Ovary (tissue), 10 donors: ENCODE measurements at places on chromosomes 1 and 21.

GRCh38 chr1:207951652-207952051, 40.7 kb upstream of the CD34 start:
- no peak overlapping the region for H3K27ac ChIP-seq
- no peaks in the 10 kb centered on the region for H3K36me3 ChIP-seq
- no peak for DNase-seq
- H3K27me3 ChIP-seq, result no peaks in the 10 kb centered on the region

DNA sequence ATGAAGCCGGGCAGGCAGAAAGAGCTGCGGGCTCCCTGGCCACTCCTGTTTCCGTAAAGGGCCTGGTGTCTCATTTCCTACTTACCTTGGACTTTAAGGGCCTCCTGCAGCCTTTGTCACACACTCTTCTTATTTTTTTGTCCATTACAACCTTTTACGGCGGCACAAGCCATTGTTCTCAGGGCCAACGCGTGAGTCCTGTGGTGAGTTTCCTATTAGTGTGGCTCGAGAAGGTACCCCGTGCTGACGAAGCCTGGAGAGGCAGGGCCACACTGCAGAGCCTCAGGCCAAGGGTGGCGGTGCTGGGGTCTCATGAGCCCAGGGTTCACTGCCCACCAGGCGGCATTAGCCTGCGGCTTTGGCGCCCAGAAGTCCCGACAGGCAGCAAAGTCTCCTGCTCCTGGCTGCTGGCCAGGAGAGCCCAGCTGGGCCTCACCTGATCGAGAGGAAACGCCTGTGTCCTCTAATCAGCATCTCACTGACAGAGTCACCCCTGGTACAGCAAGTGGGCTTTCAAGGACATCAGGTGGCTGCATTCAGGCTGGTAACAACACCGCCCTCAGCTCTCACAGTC, 62.0 kb downstream of the SIK1 start:
- no peak for DNase-seq
- no peaks in the 10 kb centered on the region for H3K36me3 ChIP-seq
- peaks cover 11% of the 10 kb centered on the region for H3K4me1 ChIP-seq
- no peaks in the 10 kb centered on the region for H3K27me3 ChIP-seq
- no peak overlapping the region for H3K4me3 ChIP-seq

DNA sequence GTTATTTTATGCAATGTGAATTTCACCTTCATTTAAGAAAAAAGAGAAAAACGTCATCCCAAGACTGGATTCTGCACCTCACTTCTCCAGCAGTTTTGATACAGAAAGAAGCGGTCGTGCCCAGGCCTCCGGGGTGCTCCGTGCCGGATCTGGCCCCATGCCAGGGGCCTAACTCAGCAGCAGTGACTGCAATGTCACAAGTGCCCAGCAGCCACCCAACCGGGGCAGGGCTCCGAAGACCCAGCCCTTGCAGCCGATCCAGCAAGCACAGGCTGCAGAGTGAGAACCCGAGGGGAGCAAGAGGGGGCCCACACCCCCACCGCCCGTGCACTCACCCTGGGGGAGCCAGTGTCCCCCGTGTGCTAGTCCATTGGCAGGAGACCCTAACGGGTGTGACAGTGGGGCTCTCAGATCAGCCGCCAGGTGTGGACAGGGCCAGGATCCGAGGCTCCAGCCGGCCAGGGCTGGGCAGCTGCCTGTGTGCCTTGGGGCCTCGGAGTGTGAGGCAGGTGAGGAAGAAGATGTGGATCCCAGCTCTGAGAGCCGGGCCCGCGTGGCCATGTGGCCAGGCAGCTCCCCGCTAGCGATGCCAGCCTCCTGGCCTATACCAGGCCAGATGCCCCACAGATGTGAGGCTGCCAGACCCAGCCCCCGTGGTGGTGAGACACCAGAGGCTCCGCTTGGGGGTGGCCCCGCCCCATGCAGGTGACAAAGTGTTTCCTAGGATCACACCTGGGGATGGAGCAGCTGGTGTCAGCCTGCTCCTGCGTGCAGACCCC, 60.6 kb downstream of the MEGF6 start:
- H3K4me1 ChIP-seq, result peaks cover 16% of the 10 kb centered on the region
- no peaks in the 10 kb centered on the region for H3K36me3 ChIP-seq
- H3K27me3 ChIP-seq, result no peaks in the 10 kb centered on the region
- H3K27ac ChIP-seq, result no peak overlapping the region

DNA sequence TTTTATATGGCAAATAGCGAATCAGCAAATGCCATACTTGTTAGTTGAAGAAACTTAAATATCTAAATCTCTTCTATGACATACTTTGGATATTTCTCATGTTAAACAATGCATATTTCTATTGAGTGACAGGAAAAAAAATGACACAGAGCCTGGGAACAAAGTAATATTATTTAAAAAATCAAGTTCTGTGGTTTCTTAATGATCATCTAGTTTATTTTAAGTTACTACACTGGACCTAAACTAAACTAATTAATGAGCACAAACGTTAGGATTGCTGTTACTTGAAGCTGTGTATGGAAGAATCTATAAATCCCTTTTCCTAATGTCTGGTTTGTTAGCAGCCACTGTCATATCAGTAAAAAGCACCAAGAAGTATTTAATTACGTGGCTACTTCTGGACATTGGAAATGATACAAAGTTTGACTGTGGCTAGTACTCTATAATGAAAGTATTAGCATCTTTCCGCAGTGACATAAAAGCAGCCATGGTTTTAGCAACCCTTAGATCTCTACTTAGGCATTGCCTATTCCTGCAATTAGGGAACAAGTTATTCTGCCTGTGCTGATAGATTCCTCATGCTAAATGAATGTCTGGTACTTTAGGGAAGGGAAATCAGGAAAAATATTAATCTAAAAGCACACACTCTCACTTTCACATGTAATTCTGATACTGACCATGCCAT, 981.7 kb upstream of the B3GALT2 start:
- DNase-seq, result no peak
- H3K27ac ChIP-seq, result no peak overlapping the region
- no peaks in the 10 kb centered on the region for H3K27me3 ChIP-seq
- H3K4me3 ChIP-seq, result no peak overlapping the region
- no peaks in the 10 kb centered on the region for H3K4me1 ChIP-seq

DNA sequence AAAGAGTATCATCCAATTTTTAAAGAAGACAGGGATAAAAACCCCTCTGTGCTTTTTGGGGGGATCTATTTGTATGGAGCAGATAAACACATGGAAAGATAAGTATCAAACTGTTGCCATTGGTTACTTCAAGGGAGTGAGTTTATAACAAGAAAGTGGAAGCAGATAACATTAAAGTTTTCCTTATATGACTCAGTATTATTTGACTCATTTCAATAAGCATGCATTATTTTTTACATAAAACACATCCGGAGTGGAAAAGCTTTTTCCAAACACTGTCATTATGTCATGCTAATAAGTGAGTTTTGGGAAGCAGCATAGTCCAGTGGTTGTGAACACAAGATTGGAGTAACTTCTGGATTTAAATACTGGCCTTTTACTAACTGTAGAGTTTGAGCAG, 452.2 kb downstream of the LTN1 start:
- no peak overlapping the region for H3K27ac ChIP-seq
- H3K27me3 ChIP-seq, result no peaks in the 10 kb centered on the region
- H3K36me3 ChIP-seq, result no peaks in the 10 kb centered on the region
- no peak overlapping the region for H3K4me3 ChIP-seq

GRCh38 chr1:59885160-59885832, 41.3 kb downstream of the CYP2J2 start:
- DNase-seq, result no peak
- H3K27ac ChIP-seq, result no peak overlapping the region
- H3K4me3 ChIP-seq, result no peak overlapping the region
- H3K36me3 ChIP-seq, result no peaks in the 10 kb centered on the region

DNA sequence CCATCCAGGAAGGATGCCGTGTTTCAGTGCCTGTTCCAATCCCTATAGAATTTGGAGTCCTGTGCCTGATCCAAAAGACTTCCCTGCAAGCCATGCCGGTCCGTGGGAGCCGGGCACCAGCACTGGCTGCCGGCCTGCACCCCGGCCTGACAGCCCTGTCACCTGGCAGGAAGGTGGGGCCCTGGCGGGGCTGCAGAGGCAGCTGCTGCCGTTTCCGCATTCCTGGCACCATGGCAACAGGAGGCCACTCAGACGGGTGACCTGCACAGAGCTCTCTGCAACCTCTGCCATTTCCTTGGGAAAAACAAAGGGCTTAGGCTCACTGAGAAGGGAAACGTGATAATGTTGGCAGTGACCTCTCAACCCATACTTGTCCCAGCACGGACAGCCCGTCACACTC, 63.2 kb upstream of the TMEM51 start:
- peaks cover 10% of the 10 kb centered on the region for H3K4me1 ChIP-seq
- no peaks in the 10 kb centered on the region for H3K36me3 ChIP-seq
- DNase-seq, result no peak
- no peaks in the 10 kb centered on the region for H3K27me3 ChIP-seq
- H3K4me3 ChIP-seq, result no peak overlapping the region
- H3K27ac ChIP-seq, result no peak overlapping the region

GRCh38 chr21:31983120-31983519, 110.3 kb downstream of the HUNK start:
- no peaks in the 10 kb centered on the region for H3K36me3 ChIP-seq
- no peak for DNase-seq
- H3K27me3 ChIP-seq, result no peaks in the 10 kb centered on the region
- H3K4me1 ChIP-seq, result no peaks in the 10 kb centered on the region

DNA sequence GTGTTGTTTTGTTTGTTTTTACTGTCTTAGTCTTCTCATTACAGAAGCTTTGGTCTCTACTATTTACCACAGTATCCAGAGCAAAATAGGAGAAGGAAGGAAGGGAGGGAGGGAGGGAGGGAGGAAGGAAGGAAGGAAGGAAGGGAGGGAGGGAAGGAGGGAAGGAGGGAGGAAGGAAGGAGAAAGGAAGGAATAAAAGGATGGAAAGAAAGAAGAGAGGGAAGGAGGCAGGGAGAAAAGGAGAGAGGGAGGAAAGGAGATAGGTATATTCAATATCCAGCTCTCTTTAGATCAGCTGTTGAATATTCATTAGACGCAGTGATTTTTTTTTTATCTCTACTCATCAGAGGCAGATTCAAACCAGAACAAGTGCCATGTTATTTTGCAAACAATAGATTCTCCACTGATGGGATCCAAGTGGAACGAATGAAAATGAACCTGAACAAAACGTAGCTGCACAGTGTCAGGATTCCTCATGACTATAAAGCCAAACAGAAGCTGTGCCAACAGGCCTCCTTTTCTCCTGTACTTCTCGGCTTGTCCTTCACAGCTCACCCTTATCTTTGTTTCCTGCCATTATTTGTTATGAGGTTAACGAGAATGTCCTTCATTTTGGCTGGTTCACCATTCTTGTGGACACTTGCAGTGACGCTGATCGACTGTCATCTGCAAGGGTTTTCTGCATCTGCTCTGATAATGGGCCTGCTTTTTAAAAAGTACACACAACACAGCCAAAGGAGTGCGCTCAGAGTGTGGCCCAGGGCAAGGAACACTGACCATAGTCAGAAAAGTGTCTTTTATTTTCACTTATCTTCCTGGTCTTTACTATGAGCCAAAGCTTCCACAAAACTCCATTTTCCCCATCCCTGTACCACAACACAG, 7.8 kb upstream of the NTPCR start:
- no peak overlapping the region for H3K27ac ChIP-seq
- H3K27me3 ChIP-seq, result no peaks in the 10 kb centered on the region
- H3K36me3 ChIP-seq, result no peaks in the 10 kb centered on the region
- no peak overlapping the region for H3K4me3 ChIP-seq

- no peak for DNase-seq
- no peaks in the 10 kb centered on the region for H3K4me1 ChIP-seq
- no peak overlapping the region for H3K4me3 ChIP-seq
- no peak overlapping the region for H3K27ac ChIP-seq
These were observed 68.5 kb upstream of the IGSF21 start for GRCh38 chr1:18039102-18039501.

- H3K27ac ChIP-seq, result no peak overlapping the region
- H3K36me3 ChIP-seq, result no peaks in the 10 kb centered on the region
- H3K4me1 ChIP-seq, result no peaks in the 10 kb centered on the region
- DNase-seq, result no peak
- H3K27me3 ChIP-seq, result no peaks in the 10 kb centered on the region
These were observed 98.5 kb upstream of the COL6A1 start for GRCh38 chr21:45883090-45883489.

- no peak overlapping the region for H3K4me3 ChIP-seq
- DNase-seq, result no peak
- no peaks in the 10 kb centered on the region for H3K36me3 ChIP-seq
- H3K4me1 ChIP-seq, result no peaks in the 10 kb centered on the region
These were observed 125.2 kb upstream of the F3 start for GRCh38 chr1:94666797-94667196.

DNA sequence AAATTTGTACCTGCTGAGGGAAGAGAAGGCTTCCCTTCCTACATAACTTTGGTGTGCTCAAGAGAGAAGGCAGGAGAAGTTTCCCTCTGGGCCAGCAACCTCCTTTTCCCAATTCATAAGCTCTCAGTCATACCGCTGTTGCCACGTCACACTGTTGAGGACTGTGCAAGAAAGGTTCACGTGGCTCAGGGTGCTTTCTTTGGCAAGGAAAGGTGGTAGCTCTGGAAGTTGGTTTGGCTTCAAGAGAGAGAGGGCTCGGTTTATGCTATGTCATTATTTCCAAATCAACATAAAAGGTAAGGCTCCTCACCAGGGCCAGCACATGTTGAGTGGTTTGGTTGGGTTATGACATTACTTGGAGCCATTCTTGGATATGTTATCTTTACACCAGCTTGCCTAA, 77.3 kb downstream of the TNFSF18 start:
- H3K4me3 ChIP-seq, result no peak overlapping the region
- no peaks in the 10 kb centered on the region for H3K27me3 ChIP-seq
- H3K36me3 ChIP-seq, result no peaks in the 10 kb centered on the region
- no peak overlapping the region for H3K27ac ChIP-seq

DNA sequence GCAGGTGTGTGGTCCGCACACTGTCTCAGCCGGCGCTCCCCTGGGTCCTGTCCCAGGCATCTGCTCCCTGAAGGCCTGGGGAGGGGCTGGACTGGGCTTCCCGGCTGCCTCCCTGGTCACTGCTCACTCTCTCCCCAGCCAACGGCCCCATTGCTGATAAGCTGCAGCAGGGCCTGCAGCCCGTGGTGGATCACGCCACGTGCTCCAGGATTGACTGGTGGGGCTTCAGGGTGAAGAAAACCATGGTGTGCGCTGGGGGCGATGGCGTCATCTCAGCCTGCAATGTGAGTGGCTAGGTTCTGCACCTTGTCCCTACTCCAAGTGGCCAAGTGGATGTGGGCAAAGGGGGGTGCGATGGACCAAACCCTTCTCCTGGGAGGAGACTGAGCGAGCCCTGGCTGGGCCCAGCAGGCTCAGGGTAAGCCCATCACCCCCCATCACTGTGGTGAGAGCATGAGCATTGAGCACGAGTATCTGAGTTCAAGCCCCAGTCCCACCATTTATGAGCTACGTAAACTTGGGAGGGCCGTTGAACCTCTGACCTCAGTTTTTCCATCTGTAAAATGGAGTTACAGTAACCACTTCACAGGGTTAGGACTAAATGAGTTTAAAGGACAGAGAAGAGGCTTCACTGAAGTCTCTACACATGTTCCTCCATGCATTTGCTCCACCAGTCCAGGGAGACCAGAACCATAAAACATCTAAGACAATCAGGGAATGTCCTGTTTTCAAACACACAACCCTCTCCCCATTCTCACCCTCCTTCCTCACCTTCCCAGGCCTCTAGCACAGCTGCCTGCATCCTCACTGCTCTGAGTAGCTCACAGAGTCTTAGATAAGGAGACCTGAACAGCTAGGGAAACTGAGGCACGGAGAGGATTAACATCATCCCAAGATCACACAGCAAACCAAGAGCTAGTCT, 6.5 kb downstream of the CTRC start:
- no peak overlapping the region for H3K4me3 ChIP-seq
- no peaks in the 10 kb centered on the region for H3K36me3 ChIP-seq
- H3K4me1 ChIP-seq, result no peaks in the 10 kb centered on the region
- no peaks in the 10 kb centered on the region for H3K27me3 ChIP-seq
- DNase-seq, result no peak
